Thyroid gland (tissue), 4 donors: ENCODE measurements at places on chromosomes 5 and 9.
A peak's percentile ranks its signal among the peaks of the same experiment; 100 is the strongest.

GRCh38 chr5:24525414-24525813 lies 119.4 kb downstream of the CDH10 start:
- no peak for DNase-seq

- DNase-seq = no peak
Observed at GRCh38 chr5:67983251-67984110, 232.1 kb upstream of the PIK3R1 start.

- DNase-seq = no peak
Observed at GRCh38 chr5:98307811-98308210, 465.7 kb upstream of the RGMB start.

GRCh38 chr9:136729144-136729543 lies 13.6 kb downstream of the LCN10 start:
- DNase-seq = no peak

GRCh38 chr5:167671176-167671575 lies 620.3 kb upstream of the WWC1 start:
- no peak for DNase-seq

GRCh38 chr9:71333321-71333720 lies 211.9 kb upstream of the TRPM3 start:
- no peak for DNase-seq

GRCh38 chr9:81915801-81916505 lies 12.3 kb upstream of the SPATA31D4 start:
- no peak for DNase-seq

GRCh38 chr5:41747301-41747700 lies 122.9 kb downstream of the OXCT1 start:
- DNase-seq = peak; percentile 35

DNA sequence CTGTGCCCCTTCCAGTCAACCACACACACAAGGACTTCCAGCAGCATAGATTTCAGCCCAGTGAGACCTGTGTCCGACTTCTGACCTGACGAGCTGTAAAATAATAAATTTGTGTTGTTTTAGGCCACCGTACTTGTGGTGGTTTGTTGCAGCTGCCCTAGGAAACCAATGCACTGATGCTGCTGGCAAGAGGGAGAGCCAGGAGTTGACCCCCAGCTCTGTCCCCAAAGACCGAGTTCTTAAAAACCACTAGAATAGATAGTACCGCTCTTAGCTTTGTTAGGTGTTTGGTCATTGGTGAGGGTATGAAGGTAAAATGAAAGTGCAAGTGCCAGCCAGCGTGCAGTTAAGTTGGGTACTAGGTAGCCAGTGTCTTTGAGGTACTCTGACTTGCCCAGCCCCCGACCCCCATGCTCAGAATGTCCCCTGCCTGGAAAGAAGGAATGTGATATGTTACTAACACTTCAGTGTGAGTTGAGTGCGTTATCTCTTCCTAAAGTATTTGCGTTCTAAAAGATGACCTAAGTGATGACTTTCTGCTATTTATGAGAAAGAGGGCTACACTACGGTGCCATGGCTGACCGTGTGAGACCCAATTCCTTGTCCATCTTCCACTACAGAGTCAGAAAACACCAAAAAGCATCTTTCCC lies 185.6 kb downstream of the AOPEP start:
- no peak for DNase-seq

DNA sequence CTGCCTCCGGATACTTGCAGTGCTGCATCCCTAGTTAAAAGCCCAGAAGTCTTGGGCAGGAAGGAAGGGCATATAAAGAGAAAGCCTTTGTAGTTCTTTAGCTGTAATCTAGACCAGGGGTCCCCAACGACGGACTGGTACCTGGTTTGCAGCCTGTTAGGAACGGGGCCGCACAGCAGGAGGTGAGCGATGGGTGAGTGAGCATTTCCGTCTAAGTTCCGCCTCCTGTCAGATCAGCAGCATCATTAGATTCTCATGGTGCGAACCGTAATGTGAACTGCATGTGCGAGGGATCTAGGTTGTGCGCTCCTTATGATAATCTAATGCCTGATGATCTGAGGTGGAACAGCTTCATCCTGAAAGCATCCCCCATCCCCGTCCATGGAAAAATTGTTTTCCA lies 1.6 kb upstream of the SMIM15 start:
- DNase-seq = no peak

DNA sequence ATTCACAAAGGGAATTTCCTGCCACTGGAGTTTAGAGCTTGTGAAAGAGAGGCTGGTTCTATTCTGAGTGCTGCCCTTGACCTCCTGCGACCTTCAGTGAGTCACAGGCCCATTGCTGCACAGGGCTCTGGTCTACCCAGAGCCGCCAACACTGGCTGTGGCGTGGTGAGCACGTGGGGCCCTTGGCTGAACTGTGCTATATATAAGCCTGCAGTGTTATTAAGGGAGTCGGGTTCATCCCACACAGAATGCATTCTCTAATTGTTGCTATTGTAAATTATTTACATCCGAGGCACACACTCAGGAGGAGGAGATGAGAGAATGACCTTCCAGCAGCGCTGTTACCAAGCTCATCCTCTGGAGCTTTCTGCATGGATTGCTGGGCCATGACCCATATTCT lies 47.1 kb downstream of the BRINP1 start:
- no peak for DNase-seq

DNA sequence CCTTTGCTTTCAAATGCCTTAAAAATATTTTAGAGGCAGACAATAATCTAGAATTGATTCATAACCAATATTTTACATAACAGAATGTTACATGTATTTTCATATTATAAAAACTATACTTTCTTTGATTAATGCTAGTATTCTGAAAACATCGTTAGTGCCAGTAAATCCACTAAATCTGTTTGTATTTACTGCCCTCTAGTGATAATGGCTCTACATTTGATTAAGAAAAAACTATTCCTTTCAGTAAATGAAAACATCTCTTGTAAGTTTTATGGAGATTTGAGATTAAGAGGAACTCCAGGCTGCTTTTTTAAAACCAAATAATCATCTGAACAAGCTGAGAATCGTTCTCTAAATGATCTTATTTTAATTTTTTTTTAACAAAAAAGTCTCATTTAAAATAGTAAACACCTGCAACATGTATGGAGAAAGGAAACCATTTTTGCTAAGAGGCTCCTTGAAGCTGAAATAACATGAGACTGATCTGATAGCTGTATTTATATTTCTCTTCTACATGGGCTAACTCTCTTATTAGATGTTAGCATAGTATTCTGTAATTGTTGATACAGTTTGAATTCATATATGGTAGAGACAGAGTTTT lies 424.7 kb downstream of the RAB3C start:
- no peak for DNase-seq

DNA sequence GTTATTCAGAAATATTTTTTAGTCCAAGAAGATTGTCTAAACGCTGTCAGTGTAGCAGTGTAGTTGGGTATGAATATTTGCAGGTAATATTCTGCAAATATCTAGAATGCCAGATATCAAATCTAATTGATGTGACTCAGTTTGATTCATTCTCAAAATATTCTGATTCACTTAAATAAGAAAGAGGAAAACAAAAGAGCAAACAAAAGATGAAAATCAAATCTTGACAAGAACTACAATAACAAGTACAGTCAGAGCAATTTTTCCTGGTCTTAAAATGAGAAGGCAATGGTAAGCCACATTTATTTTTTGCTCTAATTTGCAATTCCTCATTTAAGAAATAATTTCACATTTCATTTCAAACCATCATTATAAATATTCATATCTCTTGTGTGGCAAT lies 36.0 kb downstream of the MRPS30 start:
- DNase-seq = no peak

GRCh38 chr9:114017741-114018715 lies 60.1 kb downstream of the AMBP start:
- no peak for DNase-seq

GRCh38 chr5:173735184-173735583 lies 118.7 kb upstream of the BOD1 start:
- no peak for DNase-seq

GRCh38 chr9:100595391-100596199 lies 17.7 kb downstream of the CAVIN4 start:
- no peak for DNase-seq

DNA sequence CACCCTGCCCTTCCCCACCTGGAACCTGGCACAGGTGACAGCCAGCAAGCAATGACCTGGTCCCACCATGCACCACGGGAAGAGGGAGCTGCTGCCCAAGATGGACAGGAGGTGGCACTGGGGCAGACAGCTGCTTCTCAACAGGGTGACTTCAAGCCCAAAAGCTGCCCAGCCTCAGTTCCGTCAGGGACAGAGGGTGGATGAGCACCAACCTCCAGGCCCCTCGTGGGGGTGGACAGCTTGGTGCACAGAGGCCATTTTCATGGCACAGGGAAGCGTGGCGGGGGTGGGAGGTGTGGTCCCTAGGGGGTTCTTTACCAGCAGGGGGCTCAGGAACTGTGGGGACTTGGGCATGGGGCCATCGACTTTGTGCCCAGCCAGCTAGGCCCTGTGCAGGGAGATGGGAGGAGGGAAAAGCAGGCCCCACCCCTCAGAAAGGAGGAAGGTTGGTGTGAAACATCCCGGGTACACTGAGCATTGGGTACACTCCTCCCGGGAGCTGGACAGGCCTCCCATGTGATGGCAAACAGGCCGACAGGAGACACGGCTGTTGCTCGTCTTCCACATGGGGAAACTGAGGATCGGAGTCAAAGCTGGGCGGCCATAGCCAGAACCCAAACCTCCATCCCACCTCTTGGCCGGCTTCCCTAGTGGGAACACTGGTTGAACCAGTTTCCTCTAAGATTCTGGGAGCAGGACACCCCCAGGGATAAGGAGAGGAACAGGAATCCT lies 1.9 kb downstream of the CEL start:
- no peak for DNase-seq

GRCh38 chr5:128905568-128906110 lies 59.6 kb upstream of the SLC27A6 start:
- peak; percentile 4 for DNase-seq

GRCh38 chr5:95988094-95988493 lies 26.4 kb upstream of the ELL2 start:
- no peak for DNase-seq

- peak; percentile 33 for DNase-seq
Observed at GRCh38 chr9:94907264-94907936, 180.9 kb downstream of the AOPEP start.

- no peak for DNase-seq
Observed at GRCh38 chr5:78420548-78420947, 60.1 kb downstream of the SCAMP1 start.

- no peak for DNase-seq
Observed at GRCh38 chr9:15482146-15482545, 28.6 kb downstream of the PSIP1 start.

GRCh38 chr9:126704157-126704891 lies 90.6 kb downstream of the LMX1B start:
- no peak for DNase-seq

DNA sequence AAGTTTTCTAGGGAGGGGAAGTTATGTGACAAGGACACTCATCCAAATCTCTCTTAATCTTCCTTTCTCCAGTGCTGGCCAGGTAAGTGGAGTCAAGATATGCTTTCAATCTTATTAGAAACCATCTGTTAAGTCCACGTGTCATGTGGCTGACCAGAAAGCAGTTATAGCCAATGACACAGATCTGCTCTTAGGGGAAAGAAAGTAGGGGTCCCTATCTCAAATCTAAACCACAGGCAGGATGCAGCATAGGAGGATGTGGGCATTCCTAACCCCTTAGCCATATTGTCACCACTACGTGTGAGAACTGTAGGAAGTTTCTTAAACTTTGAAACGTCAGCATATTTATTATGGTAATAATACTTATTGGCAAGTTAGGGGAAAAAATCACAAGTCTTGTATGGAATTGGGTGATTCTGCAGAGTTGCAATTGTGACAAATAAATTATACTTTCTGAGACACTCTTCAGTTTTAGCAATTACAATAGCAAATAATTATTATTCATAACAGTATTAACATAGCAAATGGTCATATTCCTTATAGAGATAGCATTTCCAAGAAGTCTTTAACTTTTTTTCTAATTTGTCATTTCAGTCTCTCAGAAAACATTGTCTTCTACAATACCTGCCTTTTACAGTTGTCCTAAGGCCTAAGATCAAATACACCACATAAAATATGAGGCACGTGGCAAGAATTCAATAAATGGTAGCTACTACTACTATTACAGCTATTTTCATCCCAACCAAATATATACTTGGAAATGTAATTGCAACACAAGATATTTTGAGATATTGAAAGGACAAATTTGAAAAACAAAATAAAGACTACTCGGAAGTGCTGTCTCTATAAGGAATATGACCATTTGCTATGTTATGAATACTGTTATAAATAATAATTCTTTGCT lies 236.9 kb downstream of the PDE4D start:
- DNase-seq = no peak

DNA sequence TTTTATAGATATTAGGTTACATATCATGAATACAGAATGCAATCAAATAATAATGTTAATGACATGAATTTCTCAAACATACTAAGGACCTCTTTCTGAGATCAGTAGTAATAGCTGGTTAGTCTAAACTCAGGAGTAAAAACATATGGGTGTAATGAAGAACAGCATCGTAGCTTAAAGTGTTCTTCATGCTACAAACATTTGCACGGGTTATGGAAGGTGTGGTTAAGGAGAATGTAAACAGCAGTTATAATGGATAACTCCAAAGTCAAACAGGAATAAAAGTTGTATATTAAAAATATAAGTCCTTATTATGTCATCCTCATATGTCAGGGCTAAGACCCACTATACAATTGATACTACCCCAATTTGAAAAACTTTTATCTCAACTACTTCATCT lies 112.5 kb downstream of the RICTOR start:
- DNase-seq = no peak

GRCh38 chr5:80141681-80142080 lies 106.5 kb downstream of the THBS4 start:
- no peak for DNase-seq

- no peak for DNase-seq
Observed at GRCh38 chr9:89419978-89420394, 77.9 kb downstream of the SEMA4D start.

DNA sequence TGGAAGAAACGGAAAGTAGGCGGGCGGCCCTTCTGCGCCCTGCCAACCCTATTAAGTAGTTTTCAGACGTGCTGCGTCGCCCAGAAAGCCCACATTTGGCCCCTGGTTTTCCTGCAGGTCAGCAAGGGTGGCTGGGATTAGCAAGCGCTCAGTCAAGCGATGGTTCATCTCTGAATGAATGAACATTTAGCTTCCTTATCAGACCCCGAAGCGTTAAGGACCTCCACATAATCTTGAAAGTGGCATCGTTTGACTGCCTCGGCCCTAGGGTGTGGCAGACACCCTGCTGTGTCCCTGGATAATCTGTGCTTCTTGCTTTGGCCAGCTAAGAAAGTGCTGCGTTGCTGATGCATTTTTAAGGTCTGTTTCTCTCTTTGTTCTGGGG lies 684 bp downstream of the TOR1B start:
- DNase-seq = no peak

DNA sequence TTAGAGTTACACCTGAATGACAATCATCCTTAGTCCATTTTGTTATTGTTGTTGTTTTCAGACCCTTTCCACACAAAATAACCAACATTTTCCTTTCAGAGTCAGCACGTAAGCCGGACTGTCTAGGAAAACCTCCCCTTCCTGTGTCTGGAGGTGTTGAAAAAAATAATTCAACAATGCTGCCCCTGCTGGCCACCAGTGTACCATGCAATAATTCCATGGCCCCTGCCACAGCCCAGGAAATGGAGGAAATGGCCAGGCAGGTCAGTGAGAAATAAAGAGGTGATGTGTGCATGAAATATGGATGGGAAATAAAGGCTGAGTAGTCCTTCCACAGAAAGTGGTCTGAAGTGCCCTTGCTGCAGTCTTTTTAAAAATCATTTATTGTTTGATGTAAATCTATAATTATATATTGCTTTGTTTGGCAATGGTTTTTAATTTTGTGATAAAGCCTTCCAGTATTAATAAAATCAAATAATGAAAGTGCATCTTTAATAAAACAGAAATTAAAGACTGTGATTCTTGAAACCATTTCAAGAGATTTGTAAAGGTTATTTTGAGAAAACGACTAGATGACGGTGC lies 152.8 kb upstream of the PAPPA start:
- DNase-seq = no peak
